ENCODE measurements at places on chromosomes 3 and 15.

DNA sequence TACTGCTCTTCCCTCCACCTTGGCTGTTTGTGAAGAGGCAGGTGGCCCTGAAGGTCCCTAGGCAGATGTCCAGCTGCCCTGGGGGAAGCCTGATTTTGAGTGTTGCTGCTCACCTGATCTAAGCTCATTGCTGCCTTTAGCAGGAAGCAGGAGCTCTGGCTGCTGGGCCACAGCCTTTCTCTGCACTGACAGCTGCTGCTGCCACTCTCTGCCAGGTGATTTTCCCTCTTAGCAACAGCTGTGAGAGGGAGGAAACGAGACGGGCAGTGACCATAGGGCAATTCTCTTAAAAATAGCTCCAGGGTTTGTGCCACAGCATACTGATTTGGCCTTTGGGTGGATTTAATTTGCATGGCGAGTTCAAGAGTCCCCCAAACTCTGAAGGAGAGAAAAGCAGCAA is 415.8 kb upstream of the SEMA6D start:
- no peak for DNase-seq

DNA sequence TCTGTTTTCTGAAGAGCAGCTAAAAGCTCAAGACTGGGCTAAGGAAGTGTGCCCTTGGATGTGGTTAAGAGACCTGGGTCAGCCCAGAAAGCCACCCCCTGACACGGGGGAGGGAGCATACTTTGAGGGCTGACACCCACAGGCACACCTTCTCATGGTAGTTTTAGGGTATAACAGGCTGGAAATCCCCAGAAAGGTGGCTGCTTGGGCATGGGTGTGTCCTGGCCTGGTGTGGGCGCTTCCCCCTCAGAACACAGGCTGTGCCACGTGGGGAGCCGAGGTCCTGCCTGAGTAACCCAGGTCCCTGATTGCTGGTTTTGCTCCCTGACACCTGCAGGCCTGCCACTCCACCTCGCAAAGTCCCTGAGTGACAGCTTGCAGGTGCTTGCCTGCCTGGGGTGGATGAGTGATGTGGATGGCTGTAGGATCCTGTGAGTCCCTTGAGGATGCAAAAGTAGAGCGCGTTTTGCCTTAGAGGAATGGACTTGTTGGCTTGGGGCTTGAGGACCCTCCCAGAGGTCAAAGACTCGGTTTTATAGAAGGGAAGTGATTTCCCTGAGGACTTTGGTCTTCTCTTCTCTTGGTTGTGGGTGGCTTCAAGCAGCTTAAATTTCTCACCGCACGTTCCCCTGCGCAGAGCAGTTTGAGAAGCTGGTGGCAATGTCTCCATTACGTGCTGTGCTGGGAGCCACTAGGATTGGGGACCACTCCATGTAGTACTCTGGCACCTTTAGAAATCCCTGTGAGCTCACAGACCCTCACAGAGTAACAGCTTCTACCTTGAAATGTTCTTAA is 94.4 kb downstream of the DNASE1L3 start:
- peak; percentile 75 for DNase-seq

GRCh38 chr3:195042743-195043606 is 228.0 kb downstream of the XXYLT1 start:
- no peak for DNase-seq

- no peak for DNase-seq
Observed at GRCh38 chr3:74631351-74632140, 17.1 kb upstream of the CNTN3 start.

GRCh38 chr3:36305929-36306520 is 74.3 kb upstream of the STAC start:
- DNase-seq: no peak
